ENCODE measurements at places on chromosomes 1 and 21.

DNA sequence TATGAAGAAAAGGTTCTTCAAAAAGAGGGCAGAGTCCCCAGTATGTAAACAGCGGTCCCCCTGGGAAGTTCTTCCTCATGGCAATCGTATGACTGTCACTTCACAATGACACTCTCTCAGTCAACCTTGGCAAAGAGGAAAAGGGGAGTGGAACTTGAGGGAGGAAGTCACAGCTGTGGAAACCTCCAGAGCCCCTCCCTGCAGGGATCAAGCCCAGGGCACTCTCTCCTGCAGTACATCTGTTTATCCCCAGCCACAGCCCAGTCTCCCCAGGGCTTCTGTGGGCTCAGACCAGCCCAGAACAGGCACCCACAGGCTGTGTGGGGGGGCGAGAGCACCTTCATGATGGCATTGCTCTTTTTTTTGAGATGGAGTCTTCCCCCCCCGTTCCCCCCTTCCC lies 2.0 kb downstream of the ATP13A2 start:
- no peak for DNase-seq

- peak; percentile 85 for DNase-seq
Measured at GRCh38 chr1:16612332-16613172, 812 bp downstream of the NBPF1 start.

GRCh38 chr21:27586986-27587385 lies 620.1 kb upstream of the ADAMTS5 start:
- DNase-seq: no peak

- DNase-seq: no peak
Measured at GRCh38 chr1:29134695-29135028, 11.0 kb upstream of the TMEM200B start.

DNA sequence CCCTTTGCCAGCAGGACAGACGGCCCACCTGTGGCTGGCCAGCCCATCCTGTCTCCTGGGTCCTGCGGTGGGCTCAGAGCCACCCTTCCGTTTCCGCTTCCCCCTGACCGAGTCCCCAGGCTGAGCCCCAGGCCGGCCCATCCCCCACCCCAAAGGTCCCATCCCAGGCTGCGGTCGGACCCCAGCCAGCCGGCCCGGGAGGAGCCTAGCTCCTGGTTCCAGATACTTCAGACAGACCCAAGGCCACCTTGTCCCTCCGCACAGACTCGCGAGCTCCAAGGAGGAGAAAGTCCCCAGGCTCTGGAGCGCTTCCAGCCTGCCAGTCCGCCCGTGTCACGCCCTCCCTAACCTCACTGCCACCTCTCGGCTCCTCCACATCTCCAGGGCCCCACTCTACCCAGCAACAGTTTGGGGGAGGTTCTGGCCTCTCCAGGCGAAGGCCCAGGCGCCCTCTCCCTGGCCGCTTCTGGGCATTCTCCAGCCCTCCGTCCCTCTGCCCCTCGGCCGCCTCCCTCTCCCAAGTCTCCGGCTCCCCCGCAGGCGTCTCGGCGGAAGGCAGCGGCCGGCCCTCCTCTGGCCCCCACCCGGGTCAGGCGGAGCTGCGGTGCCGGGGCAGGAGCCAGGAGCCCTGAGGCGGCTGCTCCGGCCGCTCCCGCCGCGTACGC lies 835 bp downstream of the LRRN2 start:
- DNase-seq: no peak

GRCh38 chr21:36785615-36786014 lies 86.7 kb downstream of the SIM2 start:
- no peak for DNase-seq

- no peak for DNase-seq
Measured at GRCh38 chr1:17339521-17339920, 31.5 kb downstream of the PADI4 start.

DNA sequence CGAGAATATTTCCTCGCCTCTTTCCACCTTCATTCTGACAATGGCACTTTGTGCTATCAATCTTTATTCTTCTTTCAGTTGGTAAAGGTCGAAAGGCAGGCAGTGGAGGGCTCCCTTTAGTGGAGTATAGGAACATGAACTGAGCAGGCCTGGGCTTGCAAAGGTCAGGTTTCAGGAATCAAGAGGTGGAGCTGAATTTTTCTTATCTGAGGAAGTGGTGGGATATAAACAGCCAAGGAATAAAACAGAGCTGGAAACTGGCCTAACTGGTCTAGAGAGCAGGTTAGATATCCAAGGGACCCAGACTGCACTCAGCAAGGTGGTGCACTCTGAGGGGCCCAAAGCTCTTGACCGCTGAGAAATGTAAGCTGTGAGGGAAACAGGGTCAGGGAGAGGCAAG lies 99.1 kb downstream of the PLA2G4A start:
- no peak for DNase-seq

DNA sequence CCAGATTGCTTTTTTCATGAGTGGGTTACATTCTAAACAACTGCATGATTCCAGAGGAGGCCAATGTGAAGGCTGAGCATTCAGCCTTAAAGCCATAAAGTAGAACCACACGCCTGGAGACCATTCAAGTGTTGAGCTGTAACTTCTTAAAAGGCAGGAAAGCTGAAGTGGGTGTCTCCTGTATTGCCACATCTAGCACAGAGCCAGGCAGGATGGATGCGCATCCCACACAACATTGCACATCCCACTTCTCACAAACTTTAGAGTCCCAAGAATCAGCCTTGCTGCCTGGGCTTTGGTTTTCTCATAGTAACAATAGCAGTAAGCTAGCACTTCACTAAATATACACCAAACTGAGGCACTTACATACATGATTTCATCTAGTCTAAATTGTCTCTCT lies 151.7 kb downstream of the DAB1 start:
- DNase-seq: no peak

GRCh38 chr1:150487763-150488115 lies 520 bp downstream of the TARS2 start:
- no peak for DNase-seq

GRCh38 chr1:102262994-102263393 lies 266.3 kb upstream of the OLFM3 start:
- DNase-seq: no peak

DNA sequence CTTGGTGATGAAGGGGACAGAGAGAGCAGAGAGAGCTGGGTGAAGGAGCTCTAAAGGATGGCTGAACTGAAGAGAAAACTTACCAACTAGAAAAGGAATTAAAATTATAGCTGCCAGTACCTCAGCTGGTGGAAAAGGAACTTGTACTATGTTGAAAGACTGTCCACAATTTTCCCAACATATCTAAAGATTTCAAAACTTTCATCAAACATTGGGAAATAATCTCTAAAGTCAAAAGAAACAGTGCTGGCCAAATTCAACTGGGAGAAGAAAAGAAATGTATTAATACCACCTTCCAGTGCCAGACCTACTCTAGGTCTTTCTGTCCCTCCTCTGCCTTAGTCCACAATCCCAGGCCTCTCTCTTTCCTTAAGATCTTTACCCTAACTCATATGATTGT lies 6.1 kb downstream of the SMG5 start:
- DNase-seq: peak; percentile 41

DNA sequence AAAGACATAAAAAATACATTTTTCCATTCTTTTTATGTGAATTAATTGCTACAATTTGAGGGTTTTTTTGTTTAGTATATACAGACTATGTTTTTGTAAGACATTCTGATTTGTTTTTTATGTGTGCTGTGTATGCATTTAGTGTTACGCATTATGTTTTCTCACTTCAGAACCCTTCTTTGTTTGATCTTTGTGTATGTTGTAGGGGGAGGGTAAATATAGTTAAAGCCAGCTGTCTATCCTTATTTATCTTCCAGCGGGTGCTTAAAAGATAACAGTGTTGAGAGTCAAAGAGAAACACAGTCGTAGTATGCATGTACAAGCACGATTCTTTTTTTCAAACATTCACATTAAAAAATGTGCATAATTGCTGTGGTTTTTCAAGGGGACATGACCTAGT lies 97.5 kb upstream of the KIAA1614 start:
- DNase-seq: no peak

DNA sequence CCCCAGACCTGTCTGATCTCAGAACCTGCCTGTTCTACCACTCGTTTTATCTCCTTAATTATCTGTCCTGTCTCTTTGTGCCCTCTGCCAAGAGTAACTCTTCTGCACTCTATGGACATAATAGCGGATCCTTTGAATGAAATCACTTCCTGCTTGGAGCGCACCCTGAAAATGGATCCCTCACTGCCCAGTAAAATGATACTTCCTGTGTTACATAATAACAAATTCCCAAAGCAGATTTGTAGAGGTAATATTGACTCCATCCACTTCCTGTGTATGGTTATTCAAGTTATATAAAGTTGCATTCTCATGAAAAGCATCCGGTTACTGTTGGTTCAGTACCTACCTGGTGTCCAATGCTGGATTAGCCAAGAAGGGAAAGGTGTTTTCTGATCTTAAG lies 246.0 kb downstream of the TRABD2B start:
- DNase-seq: no peak

DNA sequence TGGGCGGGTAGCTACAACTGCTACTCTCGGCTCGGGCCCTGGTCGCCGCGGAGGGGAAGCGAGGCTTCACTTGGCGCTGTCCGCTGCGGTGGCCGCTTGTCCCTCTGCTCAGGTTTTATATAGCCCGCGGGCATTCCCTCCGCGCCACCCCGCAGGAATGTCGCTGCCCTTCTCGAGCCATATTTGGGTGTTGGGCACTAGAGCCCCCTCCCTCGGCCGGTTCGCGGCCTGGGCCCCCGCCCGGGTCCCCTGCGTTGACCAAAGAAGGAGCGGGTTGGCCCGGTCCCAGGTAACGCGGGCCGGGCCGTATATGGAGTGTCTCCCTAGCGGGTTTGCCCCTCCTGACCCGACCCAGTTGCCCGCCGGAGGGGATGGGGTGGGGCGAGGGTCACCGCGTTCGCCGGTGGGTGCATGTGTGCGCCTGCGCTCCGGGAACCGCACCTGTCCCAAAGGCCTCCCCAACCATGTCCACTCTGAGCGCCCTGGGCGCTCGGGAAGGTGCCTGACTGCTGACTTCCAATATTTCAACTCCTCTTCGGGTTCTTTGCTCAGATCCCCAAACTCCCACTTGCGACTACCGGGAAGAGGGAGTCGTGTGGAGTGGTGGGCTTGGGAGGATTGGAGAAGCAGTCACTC lies at the start of gene ACTA1:
ACTA1 (minus strand) TSS at position 90 of the 636 bp plus-strand sequence. CDS start 979 bp downstream, outside the sequence.
- no peak for DNase-seq

DNA sequence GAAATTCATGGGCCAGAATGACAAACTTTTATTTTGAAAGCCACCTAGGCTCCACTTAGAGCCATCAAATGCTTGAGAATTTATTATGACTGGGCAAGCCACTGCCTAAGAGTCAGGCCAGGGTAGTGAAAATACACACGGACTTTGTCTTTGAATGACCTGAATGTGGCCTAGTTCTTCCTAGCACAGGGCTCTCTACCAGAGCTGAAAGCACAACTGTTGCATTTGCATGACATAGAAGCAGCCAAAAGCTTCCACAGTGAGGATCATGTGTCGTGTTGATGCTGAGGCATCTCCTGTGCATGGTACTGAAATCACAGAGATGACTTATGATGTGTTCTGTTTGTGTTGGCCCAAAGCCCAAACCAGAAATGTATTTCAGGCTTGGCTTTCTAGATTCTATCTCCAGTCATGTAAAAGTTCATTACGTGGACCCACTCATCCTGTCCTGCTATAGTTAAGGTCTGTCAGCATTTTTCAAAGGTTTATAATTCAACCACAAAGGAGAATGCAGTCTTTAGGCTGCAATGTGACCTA lies 164.0 kb upstream of the UBE2U start:
- peak; percentile 93 for DNase-seq

- no peak for DNase-seq
Measured at GRCh38 chr1:68142461-68142860, 89.9 kb downstream of the WLS start.

DNA sequence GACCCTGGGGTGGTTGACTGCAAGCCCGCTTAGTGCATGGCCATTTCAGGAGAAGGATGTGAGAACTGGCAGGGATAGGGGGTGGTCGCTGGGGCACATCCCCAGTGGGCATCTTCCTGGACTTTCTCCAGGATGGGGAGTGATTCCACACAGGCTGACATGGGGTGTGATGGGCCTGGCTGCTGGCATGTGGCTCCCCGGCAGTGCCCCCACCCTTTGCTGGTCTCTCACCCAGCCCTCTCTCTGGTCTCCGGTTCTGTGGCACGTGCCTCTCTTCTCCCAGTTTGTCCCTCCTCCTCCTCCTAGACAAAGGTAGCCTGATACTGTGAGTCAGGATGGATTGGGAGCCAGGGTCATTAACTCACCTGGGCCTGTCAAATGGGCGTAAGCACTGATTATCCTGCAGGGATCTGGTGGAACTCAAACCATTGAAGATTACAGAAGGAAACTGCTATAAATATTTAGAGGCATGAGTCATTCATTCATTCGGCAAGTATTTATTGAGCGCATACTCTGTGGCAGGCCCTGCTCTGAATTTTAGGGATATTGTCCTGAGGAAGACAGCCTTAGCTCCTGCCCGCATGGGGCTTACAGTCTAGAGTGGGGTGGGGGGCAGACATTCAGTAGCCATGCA lies 23.6 kb upstream of the EPS8L3 start:
- DNase-seq: no peak

- no peak for DNase-seq
Measured at GRCh38 chr1:53766194-53766742, 27.3 kb upstream of the GLIS1 start.

GRCh38 chr1:204706838-204707509 lies 21.4 kb upstream of the LRRN2 start:
- no peak for DNase-seq

- no peak for DNase-seq
Measured at GRCh38 chr1:148263128-148263905, 111.2 kb upstream of the NBPF11 start.

DNA sequence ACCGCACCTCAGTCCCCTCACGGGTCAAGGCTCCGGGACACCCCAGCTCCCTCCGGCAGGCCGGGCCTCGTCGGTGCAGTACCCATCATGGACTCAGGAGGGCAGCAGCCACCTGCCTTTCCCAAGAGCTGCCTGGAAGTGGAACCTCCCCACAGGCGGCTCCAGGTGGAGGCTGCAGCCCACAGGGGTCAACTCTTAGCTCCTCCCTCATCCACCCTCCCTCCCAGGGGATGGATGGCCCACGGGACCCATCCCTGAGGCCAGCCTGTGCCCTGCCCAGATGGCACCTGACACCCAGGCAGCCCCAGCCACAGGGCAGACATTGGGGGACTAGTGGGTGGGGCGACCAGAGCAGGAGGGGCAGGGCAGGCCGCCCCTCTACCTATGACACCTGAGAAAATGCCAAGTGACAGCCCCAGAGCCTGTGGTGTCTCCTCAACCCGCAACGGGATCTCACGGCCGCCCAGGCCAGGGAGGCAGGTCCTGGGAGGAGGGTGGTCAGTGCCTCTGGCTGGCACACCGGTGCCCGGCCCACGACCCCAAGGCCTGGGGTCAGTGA lies 1.2 kb upstream of the ARHGEF16 start:
- DNase-seq: peak; percentile 3

- DNase-seq: no peak
Measured at GRCh38 chr21:14453339-14454015, 70.5 kb upstream of the HSPA13 start.

GRCh38 chr1:176682830-176683535 lies 220.0 kb downstream of the PAPPA2 start:
- no peak for DNase-seq

- no peak for DNase-seq
Measured at GRCh38 chr1:224133741-224134299, 19.9 kb downstream of the FBXO28 start.

All from AG09309 (cell line).